Cortex of kidney (tissue), 1 donor: ENCODE measurements at places on chromosomes 4 and X.

GRCh38 chrX:148501386-148502066, 1.1 kb downstream of the AFF2 start:
- no peak for DNase-seq

- DNase-seq, result no peak
Measured at GRCh38 chr4:112130906-112131305, 14.3 kb upstream of the FAM241A start.

DNA sequence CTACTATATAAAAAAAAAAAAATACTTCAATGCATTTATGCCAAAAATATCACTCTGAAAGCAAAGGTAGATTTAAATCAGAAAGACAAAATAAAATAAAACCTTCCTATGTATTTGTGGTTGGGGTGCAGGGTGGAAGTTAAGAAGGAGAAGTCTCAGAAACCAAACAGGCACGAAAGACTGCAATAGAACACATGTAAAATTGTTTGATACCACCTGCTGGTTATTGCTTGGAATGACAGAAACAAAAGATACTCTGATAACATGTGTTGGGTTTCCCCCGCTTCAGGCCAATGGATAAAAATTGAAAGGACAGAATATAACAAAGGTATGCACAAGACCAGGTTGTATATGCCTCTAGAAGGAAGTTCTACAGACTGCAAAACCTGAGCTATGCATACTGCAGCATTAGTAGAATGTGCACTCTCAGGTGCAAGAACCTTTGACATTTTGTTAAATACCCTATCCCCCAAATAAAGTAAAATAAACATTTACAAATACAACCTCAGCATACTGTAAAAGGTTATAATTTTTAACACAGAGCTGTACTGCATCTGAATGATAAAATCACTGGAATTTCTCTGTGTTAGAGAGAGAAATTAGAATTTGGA, 118.8 kb downstream of the GABRA2 start:
- no peak for DNase-seq

- no peak for DNase-seq
Measured at GRCh38 chrX:133497356-133497755, 82.1 kb upstream of the GPC4 start.

GRCh38 chr4:183700407-183700806, 41.3 kb downstream of the TRAPPC11 start:
- DNase-seq, result no peak

DNA sequence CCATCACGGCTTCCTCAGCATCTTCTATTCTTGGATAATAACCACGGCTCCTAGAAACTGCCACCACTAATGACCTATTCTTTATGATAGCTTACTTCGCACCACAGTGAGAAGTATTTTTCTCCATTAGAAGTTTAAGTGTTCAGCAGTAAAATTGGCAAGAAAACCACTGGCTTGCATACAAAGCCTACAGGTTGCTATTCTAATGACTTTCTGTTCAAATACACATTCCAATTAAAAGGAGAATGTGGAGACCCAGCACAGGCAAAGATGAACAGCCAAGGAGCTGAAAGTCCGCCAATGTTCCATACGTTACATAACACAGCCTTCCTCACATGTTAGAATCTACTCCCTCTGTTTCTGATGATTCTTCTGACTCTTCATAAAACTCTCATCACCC, 875.0 kb upstream of the PRKX start:
- DNase-seq, result no peak

DNA sequence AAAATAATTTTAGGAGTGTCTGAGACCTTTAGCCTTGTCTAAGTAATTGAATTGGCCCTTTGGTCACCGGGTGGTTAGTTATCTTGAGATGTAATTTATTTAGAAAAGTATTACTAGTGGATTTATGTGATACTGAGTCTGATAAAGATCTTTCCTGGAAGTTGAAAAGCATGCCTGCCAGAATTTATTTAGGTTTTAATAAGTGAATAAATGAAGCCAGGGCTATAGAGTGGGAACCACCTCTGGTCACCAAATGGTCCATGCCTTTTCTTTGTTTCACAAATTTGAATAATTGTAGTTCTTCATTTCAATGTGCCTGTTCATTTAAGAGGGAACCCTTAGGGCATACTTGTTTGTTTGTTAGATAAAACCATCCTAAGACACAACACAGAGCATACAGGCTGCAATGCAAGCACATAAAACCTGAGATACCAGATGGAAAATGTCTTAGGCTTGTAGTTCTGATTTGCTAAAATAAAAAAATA, 627.8 kb downstream of the ADGRL3 start:
- no peak for DNase-seq

GRCh38 chr4:183858011-183858615, 47.0 kb upstream of the STOX2 start:
- no peak for DNase-seq

DNA sequence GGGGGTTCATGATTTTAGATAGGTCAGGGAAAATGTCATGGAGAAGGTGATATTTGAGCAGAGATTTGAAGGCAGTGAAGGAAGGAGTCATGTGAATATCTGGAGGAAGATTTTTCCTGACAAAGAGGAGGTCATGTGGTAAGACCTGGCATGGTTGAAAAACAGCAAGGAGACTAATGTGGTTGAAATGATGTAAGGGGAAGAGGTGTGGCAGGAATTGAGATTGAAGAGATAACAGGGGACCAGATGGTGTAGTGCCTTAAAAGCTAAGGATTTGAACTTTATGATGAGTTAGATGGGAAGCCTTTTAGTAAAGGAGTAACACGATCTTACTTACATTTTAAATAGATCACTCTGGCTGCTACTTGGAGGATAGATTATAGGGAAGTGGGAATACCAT, 210.9 kb downstream of the RTL9 start:
- no peak for DNase-seq

DNA sequence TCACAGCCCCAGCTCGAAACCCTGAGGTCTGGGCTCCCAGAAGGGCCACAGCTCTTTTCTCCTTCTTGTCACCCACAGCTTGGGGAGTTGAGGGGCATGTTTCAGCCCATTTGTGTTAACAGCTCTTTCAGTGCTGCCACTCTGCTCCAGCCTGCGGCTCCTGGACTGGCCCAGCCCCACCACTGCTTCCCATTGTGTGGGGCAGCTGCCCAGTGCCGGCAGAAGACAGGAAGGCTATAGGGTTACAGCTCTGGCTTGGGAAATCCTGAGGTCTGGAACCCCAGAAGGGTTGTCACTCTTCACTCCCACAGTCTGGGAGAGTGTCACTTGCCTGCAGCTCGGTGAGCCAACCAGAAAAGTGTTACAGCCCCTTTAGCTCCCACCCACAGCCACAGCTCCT, 7.0 kb upstream of the HNRNPD start:
- DNase-seq, result no peak

GRCh38 chrX:20729416-20729815, 462.7 kb upstream of the RPS6KA3 start:
- DNase-seq, result no peak

GRCh38 chrX:130539721-130540321, 138.0 kb downstream of the RBMX2 start:
- DNase-seq, result no peak

DNA sequence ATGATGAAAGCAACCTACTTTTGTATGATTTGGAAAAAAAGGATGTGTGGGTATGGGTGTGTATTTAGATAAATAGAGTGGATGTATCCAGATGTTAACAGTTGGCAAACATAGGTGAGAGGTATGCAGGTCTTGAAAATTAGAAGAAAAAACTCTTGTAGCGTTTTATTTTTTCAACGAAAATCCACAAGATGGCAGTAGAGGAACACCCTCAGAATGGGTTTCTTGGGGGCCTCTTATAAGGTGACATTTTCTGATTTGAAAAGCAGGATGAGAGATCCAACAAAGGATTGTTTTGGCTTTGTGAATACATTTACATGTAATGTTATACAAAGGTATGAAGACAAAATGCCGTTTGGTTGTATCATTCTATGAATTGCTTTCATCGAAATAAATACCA, 68.3 kb downstream of the FMR1NB start:
- no peak for DNase-seq

- no peak for DNase-seq
Measured at GRCh38 chr4:74942918-74943253, 10.0 kb downstream of the PARM1 start.

DNA sequence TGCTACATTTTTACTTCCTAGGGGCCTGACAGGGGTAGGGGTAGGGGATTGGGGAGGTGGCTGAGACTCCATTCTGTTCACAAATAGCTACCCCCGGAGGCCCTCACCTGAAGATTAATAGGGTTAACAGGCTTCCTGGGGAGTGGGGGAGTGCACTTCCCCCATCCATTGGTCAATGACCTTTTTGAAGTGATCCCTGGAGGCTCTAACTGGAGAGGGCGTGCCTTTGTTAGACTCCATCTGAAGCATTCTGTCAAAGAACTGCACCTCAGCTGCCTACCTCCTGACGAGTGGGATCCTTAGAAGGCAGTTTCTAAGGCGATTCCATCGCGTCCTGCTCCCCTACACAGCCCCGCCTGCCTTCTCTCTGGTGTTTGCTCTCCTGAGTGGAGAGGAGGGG, 10.0 kb upstream of the MTM1 start:
- DNase-seq, result no peak

- no peak for DNase-seq
Measured at GRCh38 chrX:9926002-9926401, 41.2 kb upstream of the CLDN34 start.

DNA sequence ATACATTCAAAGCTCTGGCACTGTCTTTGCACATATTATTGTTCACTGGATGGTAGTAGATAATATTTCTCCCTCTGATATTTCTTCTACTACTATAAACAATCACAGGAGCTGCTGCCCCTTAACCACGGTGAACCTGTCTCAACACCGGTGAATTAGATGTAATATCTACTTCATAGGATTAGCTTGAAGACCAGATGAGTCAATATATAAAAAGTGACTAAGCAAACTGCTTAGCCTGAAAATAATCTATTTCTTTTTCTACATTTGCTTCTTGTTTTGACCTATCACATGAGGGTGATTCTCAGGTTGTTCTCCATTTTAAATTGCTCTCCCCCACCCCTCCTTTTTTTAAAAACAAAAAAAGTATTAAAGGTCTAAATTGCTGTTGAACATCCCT, 645.5 kb downstream of the ANKRD50 start:
- no peak for DNase-seq

- DNase-seq, result no peak
Measured at GRCh38 chr4:26859762-26860156, 882 bp upstream of the STIM2 start.

DNA sequence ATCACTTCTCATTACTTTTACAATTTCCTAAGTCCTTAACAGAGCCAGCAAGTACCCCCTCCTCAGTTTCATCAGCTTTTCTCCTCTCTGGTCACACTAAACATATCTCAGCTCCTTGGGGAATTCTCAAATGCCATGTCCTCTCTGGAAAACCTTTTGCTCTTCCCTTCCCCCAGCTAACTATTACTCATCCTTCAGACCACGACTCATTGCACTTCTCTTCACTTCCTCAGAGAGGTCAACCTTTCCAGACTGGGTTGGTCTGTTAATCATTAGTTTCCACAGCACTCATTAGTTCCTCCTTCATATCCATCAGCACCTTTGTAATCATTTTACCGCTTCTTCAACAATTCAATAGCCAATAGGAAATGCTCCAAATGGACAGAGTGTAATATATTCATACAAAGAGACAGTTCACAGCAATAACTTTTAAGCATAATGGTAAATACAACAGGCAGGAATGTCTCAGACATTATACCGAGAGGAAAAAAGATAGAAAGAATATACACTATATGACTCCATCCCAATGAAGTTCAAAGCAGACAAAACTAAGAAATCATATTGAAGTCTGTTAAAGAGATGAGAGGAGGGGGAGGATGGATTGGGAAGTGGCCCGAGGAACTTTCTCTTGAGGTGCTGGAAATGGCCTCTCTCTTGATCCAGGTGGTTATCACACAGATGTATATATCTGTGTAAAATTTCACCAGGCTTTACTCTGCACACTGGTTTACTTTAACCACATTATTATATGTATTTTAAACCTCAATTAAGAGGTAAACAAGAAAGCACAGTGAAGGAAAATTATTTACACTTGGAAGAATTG, 39.6 kb downstream of the DDX60L start:
- DNase-seq, result no peak

DNA sequence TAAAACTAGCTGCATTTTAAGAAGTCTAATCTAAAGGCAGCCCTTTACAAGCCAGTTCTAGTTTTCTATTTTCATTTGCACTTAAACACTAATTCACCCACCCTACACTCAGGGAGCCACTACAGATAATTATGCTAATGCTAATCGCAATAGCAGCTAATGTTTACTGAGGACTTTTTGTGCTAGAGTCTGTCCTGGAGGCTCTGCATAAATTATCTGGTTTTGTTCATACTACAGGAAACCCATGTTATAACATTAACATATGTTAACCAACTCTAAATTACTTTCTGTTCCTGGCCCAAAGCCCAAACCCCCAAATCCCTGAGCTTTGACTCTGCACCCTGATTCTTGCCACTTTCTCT, 480 bp upstream of the RADX start:
- no peak for DNase-seq

DNA sequence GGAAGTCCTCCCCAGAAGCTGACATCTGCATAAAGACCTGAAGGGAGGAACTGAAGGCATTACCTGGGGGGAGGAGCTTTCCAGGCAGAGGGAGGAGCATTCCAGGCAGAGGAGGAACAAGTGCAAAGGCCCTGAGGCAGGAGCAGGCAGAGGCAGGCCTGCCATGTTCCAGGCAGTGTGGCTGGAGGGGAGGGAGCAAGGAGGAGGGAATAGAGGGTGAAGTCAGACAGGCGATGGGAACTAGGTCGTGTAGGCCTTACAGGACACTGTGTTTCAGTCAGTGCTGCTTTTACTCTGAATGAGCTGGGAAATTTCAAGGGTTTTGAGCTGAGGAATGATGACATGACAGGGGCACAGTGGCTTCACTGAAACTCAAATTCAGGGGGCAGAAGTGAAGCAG, 292.7 kb downstream of the BCOR start:
- DNase-seq, result no peak

DNA sequence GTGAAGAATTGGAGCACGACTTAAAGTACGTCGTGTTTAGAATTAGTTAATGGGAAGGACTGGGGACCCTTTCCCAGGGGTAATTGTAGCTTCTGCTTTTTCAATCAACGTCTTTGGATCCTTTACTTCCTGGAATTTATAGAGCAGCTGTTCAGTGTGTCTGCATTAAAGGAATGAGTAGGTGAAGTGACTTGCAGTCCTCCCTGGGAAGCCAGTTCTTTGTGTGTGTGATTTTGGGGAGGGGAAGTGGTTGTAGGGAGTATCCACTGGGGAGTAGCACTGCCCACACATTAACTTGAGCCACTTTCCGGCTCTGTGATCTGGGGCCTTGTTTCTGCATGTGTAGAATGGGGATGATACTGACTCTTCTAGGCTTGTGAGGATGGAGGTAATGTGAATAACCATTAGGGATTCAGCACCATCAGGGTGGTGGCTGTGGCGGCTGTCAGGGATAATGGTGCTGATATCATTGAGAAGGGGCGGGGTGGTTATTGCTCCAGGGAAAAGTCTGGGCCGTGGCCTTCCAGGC, 54.7 kb downstream of the TMEM131L start:
- no peak for DNase-seq

GRCh38 chr4:40617872-40618271, 11.8 kb downstream of the RBM47 start:
- DNase-seq, result no peak

- no peak for DNase-seq
Measured at GRCh38 chr4:2125831-2126230, 66.7 kb downstream of the NAT8L start.
